ENCODE measurements at places on chromosomes 7 and 10.
A peak's percentile ranks its signal among the peaks of the same experiment; 100 is the strongest.

DNA sequence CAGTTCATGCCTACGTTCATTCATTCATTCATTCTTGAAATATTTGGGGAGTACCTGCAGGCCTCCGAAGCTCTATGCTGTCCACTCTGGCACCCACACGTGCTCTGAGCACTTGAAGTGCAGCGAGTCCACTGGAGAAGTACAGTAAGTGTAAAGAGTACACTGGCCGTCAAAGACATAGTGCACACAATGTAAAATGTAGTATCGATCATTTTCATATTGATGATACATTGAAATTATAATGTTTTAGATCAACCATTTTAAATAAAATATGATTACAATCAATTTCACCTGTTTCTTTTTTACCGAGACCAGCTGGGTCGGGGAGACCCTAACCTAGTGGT is 37.0 kb upstream of the PURB start:
- no peak for DNase-seq

DNA sequence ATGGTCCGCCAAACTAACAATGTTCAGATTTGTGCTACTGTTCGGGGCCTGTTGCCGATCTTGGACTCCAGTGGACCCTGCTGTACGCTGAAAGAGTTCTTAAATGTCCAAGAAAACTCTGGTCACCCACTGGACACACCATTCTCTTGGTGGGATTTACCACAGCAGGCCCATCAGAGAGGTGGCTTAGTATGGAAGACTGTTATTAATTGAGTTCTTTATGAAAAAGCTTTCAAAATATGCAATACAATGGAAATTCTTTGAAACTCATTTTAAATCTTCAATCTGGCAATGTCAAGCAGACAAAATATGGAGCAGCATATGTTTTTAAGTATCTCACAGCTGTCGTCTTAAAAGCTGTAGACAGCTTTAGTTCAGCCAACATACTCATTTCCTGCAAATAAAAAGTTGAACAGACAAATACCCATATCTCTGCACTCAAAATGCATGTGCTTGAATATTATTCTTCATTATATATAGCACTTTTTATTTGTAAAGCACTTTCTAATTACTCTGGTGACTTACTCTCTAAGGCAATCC is 37.4 kb upstream of the GRM8 start:
- DNase-seq = no peak

DNA sequence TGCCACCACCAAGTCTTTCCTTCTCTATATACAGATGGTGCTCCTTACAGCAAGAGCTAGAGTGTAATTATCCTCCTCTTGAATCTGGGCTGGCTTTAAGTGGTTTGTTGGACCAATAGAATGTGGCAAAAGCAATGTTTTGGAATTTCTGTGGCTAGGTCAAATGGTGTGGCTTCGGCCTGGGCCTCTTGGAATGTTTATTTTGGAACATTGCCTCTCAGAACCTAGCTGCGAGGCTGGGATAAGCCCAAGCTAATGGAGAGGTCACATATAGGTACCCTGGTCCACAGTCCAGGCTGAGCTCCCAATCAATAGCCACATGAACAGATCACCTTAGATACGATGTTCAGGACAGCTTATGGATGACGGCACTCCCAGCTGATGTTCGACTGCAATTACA is 556.7 kb downstream of the TYW1 start:
- DNase-seq = no peak

DNA sequence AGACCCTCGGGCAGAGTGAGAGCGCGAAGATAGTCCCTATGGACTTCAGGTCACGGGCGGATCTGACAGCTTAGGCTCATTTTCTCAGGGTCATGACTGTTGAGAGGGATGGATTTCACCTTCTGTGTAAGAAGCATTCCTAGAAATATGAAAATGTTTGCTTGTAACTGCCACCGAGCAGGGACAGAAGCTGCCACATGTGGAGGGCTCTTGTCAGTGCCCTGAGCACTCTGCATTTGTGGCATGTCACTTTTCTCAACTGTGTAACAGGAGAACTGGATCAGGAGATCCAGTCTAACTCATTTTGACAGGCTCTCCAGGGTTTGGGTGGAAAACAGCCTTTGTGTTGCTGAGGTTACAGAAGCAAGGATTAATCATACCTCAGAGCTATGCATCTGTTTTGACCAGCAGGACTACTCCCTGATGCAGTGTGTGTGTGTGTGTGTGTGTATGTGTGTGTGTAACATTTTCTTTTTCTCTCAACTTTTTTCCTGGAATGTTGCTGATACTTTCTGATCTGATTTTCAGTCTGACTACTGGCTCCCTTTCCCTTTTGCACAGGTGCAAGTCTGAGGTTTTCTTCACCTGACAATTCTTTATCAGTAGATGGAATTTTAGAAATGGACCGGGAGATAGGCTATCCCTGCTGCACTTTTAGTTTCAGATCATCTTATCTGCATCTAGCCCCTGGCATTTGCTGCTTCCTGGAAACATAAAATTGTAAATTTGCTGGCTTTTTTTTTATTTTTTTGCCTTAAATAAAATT is 183.3 kb downstream of the STK31 start:
- DNase-seq = peak; percentile 68
